Stimulated activated CD8-positive, alpha-beta memory T cell treated with anti-CD3 and anti-CD28 coated beads, Interleukin-15, amount 100 ng/mL, for 48 hours (primary cell): ENCODE measurements at places on chromosomes 2 and 18.

GRCh38 chr2:134258684-134259388, 5.0 kb downstream of the MGAT5 start:
- no peak for DNase-seq

DNA sequence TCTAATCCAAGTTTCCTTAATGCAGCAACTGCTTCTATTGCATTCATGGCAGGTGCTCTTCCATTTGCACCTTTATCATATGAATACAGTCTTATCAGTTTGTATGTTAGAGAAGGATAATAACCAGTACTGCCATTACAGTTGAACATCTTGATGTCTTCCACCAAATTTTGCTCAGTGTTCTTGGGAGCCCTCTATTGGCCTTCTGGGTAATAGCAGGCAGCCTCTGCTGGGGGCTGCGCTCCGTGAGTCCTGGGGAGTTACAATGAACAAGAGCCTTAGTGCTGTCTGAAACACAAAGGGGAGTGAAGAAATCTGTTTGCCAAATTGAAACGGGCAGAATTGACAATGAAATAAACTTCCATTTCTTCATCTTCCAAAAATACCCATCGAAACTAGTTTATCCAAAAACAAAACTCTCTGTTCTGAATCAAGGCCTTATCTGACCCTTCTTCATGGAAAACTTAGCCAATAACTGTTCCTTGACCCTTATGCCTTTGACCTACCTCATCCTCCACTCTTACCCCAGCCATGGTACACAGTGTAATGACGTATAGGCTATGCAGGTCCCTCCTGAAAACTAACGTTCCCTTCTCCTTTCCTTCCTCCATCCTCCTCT, 79.9 kb downstream of the ALK start:
- peak; percentile 7 for DNase-seq

DNA sequence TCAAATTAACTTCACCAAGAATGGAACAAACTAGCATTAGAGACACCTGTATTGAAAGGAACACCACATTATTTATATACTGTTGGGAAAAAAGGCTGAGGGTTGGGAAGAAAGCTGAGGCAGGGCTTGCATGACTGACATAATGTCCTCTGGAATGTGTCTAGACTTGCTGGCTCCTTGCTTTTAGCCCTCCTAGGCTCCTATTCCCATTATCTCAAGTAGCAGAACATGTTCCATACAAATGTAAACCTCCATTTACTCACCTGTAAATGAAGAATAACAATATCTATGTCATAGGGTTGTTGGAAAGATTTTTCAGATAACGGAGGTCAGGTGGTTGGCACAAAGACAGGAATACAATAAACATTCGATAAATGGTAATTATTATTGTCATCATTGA, 976 bp upstream of the ACADL start:
- DNase-seq = no peak

DNA sequence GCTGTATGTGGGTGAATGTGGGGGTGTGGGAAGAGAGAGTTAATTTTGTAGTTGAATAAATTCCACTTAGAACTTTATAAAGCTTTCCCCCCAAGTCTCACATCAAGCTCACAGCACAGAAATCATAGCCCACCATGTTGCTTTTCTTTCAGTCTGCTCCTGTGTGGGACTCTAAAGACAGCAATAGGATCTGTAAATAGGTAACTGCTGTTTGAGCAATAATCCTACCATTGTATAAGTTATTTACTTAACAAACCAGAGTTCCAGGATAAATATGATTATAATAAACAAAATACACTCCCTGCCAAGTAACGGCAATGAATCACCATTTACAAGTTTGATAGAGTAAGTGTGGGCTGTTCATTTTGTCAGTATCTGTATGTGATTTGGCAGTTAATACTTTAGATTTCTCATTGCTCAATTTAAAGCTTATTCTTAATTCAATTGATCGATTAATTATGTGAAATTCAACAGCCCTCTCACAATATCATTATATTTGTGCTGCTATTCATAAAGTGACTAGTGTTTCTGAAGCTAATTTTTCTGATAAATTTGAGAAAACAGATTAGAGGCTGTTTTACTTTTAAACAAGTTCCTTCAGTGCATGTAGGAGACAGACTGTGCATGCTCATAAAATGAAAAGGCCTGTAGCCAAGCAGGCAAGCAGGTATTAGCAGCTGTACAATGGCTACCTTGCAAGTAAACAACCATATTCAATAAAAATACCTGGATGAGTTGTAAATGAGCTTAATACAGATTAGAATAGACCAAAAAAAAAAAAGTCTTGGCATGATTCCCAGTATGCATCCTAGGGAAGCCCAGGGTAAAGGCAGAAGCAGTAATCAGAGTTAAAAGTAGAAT, 142.7 kb downstream of the PDE11A start:
- no peak for DNase-seq

- DNase-seq = no peak
Measured at GRCh38 chr2:47899915-47900816, 6.1 kb downstream of the FBXO11 start.

- DNase-seq = no peak
Measured at GRCh38 chr2:20381457-20381856, 30.8 kb upstream of the PUM2 start.

GRCh38 chr2:206802654-206803514, 37.5 kb downstream of the FASTKD2 start:
- DNase-seq = no peak

- no peak for DNase-seq
Measured at GRCh38 chr18:57150828-57151227, 3.9 kb downstream of the BOD1L2 start.

DNA sequence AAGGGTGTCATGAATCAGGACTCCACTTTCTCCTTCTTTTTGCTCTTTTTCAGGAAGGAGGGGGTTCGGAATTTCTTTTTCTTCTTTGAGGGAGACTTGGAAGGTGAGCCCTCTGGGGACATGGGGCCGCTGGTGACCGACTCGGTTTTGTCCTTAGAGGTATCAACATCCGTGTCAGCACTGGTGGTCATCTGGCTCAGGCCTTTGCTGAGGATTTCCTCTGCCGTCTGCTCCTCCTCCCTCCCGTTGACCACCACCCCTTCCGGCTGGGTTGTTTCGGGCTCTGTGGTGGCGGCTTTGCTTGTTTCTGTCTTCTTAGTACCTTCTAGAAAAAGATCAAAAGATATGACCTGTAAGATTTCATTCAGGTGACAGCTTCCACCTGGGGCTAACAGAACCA, 104.6 kb downstream of the ADD2 start:
- no peak for DNase-seq

DNA sequence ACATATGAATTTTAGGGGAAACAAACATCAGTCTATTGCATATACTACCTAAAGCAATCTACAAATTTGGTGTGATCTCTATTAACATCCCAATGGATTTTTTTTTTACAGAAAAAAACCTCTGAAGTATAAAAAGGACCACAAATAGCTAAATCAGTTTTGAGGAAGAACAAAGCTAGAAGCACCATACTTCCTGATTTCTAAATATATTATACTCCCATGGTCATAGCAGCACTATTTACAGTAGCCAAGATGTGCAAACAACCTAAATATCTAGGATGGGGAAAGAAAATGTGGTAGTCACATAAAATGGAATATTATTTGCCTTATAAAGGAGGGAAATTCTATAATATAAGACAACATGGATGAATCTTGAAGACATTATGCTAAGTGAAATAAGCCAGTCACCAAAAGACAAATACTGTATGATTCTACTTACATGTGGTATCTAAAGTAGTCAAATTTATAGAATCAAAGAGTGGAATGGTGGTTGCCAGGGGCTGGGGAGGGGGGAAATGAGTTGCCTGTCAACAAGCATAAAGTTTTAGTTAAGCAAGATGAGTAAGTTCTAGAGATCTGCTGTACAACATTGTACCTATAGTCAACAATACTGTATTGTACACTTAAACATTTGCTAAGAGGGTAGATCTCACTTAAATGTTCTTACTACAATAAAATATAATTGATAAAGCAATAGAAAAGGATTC, 17.6 kb upstream of the CASP8 start:
- no peak for DNase-seq

- DNase-seq = no peak
Measured at GRCh38 chr18:7000484-7001096, 117.0 kb downstream of the LAMA1 start.

GRCh38 chr18:21559195-21559594, 41.3 kb downstream of the ESCO1 start:
- no peak for DNase-seq

GRCh38 chr2:158619496-158619895, 162.7 kb downstream of the PKP4 start:
- DNase-seq = no peak

DNA sequence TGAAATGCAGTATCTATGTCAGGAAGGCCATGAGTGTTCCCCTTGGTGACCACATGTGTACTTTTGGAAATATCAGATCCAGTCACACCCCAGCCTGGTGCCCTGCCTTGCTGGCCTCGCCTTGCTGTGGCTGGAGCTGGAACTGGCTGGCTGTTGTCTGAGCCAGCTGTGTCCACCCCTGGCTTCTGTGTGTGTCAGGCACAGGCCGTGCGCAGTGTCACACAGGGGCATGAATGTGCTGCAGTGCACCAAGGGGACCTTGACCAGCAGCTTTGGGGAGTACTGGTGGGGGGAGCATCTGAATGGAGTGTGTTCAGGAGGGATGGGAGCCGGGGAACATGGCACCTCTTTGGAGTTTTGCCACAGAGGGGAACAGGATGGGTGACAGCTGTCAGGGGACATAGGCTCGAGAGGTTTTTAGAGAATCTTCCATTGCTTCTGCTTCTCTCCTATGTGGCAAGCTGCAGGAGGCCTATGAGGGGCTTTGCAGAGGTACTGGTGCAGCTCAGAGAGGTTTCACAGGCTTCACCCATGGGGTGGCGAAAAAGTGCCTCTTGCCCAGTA, 44.7 kb upstream of the FAHD2A start:
- no peak for DNase-seq

DNA sequence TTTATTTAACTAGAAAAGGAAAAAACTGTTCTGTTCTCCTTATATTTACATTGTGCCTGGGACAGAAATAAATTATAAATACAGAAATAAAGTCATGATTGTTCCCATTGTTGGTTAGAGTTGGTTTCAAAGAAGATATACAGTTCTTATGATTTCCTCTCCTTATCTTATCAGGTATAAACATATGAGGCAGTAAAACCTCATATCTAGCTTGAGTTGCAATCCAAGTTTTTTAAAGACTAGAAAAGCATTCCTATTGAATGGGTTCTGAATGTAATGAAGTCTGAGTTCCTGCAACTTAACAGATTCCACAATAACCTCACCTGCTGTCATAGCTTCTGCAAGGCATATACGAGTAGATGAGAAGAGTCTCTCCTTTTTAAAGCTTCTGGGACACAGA, 114.7 kb upstream of the CAVIN2 start:
- no peak for DNase-seq

GRCh38 chr2:7930800-7931635, 750.8 kb upstream of the ID2 start:
- no peak for DNase-seq

DNA sequence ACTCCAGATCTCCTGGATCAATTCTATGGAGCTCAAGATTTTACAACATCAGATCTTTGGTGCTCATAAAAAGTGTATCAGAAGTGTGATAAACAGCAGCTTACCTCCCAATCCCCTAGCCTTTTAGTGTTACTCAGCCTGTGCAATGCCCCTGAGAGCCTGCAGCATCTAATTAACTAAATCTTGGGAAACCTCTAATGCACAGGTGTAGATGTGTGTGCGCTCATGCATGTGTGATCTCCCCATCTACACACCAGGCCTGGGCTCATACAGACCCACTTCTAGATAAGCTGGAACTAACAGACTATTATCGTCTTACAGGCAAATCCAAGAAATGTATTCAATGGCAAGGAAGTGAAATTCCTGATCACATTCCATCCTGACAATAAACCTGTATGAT, 7.5 kb downstream of the SUCLG1 start:
- no peak for DNase-seq

DNA sequence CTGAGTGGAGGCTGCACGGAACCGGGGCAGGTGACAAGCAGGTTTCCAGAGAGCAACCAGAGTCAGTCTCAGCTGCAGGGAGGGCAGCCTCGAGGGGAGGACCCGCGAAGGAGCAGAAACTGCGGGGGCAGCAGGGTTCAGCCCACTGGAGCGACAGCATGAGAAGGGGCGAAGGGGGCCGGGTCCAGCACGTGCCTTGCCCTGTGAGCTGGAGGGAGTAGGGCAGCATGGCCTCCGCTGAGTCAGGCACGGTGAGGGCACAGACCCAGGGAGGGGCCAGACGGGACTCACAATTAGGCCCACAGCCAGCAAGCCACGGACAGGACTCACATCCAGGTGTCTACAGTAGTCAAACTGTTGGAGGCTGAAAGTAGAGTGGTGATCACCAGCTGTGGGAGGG, 22.7 kb upstream of the ATP9B start:
- no peak for DNase-seq

GRCh38 chr2:26464390-26465265, 13.3 kb downstream of the OTOF start:
- DNase-seq = no peak

- no peak for DNase-seq
Measured at GRCh38 chr2:74457129-74457548, 1.1 kb upstream of the WBP1 start.

GRCh38 chr2:230537531-230537976, 121.6 kb downstream of the SP100 start:
- no peak for DNase-seq

DNA sequence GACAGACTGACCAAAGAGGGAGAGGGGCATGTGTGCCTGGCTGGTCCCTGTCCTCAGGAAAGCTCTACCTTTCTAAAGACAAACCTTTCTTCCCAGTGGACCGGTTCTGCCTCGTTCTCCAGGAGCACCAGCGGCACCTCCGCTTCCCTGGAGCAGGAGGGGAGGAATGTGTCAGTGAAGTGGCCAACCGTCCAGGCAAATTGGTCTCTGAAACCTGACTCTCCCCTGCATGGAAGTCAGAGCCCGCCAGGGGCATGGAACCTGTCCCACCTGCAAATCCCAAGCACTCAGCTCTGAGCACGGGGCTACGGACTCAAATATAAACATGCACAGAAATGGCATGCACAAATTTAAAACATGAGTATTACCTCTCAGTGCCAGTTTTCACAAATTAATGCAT, 62.9 kb downstream of the COL6A3 start:
- no peak for DNase-seq

- no peak for DNase-seq
Measured at GRCh38 chr18:64082054-64082453, 66.8 kb downstream of the LINC00305 start.
